ENCODE measurements at places on chromosomes 11 and 22.
A peak's percentile ranks its signal among the peaks of the same experiment; 100 is the strongest.

GRCh38 chr22:50104141-50104544 lies 14.3 kb downstream of the MOV10L1 start:
- DNase-seq, result no peak

GRCh38 chr11:45089251-45089650 lies 57.2 kb upstream of the PRDM11 start:
- DNase-seq, result no peak

DNA sequence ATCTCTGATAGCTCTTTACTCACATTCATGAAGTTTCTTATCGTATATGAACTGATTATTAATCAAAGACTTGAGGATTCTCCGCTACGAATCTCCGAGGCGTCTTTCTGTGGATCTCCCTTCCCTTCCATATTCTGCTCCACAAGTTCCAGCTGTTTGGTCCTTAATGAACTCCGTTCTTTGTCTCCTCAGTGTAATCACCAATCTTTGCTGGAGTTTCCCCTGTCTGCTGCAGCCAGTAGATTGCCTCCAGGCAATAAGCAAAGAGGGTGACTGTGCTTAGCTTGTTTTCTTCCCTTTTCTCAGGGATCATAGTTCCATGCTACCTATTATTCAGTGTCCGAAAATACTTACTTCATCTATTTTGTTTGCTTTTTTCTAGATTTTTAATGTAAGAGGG lies 169.6 kb upstream of the FOLH1 start:
- DNase-seq, result no peak

DNA sequence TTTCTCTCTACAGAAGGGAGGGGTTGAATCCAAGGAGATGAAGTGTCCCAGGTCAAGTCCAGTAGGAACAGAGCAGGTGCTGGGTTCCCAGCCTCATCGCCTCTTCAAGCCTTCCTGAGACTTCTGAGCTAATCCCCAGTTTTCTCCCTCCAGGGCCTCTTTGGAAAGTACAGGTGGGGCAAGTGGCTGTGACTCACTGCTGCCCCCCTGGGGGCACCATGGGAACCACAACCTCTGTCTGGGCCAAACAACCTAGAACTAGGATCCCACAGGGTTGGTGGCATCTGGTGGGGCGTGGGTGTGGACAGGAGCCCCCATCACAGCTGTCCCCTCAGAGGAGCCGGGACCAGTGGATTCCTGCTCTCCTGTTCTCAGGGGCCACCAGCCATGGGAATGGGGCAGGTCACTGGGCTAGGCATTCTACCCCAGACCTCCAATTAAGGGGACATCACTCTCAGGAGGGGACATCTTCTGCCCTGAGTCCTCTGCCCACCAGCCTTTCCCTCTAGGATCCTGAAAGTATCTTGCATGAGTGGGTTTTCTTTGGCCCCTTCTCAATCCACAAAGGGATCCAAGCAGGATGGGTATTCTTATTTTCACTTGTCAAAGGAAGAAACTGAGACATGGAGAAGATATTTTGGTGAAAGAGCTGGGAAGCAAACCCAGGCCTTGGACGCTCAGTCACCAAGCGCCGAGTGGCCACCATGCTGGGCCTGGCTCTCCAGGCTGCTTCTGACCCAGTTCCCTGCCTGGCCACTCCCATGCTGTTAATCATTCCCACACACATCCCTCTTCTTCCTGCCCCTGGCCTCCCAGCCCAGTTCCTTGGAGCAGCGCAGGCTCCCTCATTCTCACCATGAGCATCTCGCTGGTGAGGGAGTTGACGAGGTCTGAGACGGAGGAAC lies 23.8 kb downstream of the LRRC10B start:
- DNase-seq, result peak; percentile 39

DNA sequence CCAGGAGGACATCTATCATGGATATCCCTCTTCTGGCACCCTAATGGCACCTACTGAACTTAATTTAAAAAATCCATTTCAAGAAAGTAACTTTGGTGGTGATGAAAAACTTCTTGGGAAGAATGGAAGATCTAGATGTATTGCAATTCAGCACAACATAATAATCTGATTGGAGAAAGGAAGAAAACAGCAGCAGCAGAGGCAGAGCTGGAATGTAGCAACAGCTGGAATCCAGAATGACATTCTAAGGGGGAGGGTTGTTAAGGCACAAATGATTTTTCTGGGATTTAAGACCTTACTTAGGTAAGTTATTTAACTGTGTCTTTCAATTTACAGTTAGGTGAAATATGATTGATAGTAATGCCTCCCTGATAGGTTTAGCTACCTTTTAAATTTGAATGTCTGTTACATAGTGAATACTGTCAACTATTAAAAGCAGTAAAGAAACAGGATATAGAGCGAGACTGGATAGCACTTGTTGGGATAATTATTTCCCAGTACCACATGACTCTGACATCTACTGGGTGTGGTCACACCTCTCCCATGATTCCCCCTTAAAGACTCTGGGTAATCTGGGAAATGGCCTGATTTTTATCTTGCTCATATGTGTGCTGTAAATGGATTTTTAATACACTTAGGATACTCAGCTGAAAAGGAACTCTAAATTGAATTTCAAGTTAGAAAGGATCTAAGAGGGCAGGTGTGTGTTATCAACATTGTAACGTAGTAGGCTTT lies 11.7 kb downstream of the CAPRIN1 start:
- no peak for DNase-seq

DNA sequence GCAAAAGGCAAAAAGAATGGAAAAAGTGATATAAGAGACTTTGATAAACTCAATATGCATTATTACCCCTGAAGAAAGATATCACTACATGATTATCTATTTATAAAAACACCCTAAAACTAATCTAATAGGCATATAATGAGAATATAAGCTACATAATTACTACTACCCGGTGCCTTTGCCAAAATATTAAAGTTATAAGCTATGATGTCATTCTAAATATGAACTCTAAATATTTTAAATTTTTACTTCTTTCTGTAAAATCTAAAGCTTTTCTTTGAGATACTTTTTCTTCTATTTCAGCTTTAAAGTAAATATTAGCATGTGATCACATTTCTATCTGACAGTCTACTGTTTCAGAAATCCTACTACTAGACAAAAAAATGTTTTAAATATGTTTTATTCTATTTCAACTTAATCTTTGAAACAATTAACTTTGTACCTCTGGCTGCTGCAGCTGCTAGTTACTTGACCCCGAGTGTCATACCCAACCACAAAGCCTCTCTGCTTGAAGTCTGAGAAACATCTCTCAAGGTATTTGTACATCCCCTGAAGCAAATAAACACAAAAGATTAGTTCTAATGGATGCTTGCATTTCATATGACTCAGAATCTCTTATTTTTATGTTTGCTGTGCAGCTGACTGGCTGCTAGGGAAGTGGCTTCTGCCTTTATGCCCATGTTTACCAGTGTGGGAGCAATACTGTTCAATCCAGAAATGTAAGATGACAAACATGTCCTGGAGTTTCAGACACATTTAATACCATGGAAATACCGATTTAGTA lies 26.8 kb downstream of the PGM2L1 start:
- no peak for DNase-seq

- no peak for DNase-seq
Observed at GRCh38 chr22:24763872-24764485, 10.5 kb downstream of the PIWIL3 start.

- no peak for DNase-seq
Observed at GRCh38 chr22:20156042-20156389, 5.2 kb upstream of the CCDC188 start.

- DNase-seq, result no peak
Observed at GRCh38 chr11:86769219-86769618, 31.1 kb upstream of the PRSS23 start.

DNA sequence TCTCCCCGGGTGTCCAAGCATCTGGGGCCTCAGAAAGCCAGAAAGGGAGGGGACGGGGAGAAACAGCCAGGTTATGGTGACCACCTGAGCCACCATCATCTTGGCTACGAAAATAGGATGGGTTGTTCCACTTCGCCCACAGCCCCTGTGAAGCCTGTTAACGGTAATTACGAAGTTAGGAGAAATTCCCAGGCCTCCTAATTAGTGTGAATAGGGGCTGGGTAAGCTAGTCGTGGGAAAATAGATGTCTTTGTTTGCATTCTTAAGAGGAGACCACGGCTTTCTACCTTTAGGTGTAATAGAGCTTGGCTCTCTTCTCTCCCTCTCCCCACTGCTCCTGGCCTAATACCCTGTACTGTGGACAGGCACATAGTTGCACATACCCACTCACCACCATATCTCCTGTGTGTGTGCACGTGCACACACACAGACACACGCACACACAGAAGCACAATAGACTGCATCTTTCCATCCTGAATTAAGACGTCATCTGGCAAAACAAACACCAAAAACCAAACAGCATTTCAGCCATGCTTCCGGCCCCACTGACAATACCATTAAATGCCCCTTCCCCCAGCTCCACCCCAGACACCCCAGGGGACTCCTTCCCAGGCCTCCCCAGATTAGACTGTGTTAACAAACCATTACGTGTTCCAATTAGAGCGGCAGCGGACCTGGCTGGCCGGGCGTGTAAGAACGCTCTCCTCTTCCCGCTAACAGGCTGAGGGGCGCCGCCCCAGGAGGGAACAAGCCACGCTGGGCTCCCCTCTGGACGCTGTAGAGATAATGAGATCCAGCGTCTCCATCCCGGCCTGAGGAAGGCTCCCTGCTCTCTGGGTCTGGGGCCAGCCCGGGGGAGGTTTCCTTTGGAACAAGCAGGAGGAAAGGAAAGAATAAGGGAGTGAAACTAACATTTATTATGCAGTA lies 72.8 kb downstream of the TP53I11 start:
- DNase-seq, result no peak

- no peak for DNase-seq
Observed at GRCh38 chr22:19832476-19833108, 22.1 kb downstream of the GNB1L start.

DNA sequence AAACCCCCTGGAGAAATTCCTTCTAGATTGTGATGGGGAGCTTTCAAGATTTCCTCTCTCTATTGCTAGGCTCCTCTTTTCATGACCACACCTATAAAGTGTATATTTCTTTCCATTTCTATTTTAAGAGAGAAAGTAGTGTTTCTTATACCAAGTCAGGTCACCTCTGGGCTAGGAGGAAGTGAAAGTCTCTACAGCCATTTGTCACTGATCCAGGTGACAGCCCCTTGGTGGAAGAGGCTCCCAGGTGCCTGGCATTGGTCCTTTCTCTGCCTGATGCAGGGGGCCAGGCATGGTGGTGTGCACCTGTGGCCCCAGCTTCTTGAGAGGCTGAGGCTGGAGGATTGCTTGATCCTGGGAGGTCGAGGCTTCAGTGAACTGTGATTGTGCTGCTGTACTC lies 64.7 kb downstream of the DHCR7 start:
- DNase-seq, result no peak

- DNase-seq, result no peak
Observed at GRCh38 chr11:117170210-117170609, 8.3 kb upstream of the SIDT2 start.

DNA sequence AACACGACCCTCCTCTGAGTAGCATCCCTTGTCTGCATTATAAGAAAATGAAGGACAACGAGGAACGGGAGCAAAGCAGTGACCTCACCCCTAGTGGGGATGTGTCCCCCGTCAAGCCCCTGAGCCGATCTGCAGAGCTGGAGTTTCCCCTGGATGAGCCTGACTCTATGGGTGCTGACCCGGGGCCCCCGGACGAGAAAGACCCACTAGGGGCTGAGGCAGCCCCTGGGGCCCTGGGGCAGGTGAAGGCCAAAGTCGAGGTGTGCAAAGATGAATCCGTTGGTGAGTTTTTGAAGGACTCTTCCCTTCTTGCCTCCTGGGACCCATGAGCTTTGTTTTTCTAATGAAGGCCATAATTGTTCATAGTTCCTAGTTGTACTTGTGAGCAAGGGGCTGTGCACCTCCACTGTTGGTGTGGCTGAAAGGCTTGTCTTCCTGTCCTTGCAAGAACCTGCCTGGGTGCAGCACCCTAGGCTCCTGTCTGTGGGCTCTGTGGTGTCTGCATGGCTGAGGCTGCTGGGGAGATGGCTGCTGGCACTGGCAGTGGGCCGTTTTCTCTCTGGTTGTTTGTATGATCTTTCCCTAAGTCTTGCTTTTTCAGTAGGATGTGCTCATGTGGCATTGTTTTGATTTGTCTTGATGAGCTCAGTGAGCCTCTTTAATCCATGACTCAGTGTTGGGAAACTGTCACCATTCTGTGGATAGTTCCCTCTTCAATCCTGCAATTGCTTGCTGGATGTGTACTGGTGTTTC lies 10.1 kb downstream of the DGCR8 start:
- no peak for DNase-seq

- DNase-seq, result no peak
Observed at GRCh38 chr11:12841946-12842630, 167.0 kb upstream of the RASSF10 start.

DNA sequence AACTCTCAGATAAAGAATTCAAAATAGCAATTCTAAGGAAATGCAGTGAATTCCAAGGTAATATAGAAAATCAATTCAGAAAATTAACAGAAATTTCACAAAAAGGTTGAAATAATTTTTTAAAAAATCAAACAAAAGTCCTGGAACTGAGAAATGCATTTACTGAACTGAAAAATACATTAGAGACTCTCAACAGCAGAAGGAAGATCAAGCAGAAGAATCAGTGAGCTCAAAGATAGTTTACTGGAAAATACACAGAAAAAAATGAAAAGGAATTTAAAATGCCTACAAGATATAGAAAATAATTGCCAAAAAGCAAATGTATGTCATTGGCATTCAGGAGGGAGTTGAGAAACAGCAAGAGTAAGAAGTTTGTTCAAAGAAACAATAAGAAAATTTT lies 107.3 kb downstream of the BUD13 start:
- no peak for DNase-seq

DNA sequence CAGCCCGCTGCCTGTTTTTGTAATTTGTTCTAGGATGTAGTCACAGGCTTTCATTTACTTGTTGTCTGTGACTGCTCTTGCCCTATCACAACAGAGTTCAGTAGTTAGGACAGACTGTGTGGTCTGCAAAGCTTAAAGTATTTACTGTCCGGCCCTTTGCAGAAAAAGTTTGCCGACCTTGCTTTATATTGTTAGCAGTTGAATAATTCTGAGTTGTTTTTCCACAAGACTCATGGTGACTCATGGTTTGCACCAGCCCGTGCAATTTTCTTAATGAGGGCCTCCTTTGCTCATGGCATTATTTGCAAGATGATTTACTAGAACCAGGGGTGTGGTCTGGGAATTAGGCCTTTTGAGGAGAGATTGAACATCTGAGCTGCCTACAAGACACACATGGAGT lies 110.6 kb downstream of the SCN3B start:
- no peak for DNase-seq

DNA sequence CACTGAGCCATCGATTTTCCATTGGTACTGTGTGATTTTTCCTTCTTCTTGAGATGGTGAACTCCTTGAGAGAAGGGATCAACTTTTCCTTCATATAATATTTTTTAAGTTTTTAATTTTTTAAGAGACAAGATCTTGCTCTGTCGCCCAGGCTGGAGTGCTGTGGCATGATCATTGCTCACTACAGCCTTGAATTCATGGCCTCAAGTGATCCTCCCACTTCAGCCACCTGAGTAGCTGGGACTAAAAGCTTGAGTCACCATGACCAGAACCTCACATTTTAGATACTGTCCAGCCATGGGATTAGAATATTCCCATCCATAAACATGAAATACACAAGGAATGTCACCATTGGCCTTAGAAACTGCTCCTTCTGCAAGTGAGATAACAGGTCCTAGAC lies 66.9 kb upstream of the CHRM4 start:
- no peak for DNase-seq

- DNase-seq, result no peak
Observed at GRCh38 chr22:50720301-50721256, 17.4 kb upstream of the ACR start.

- DNase-seq, result peak; percentile 63
Observed at GRCh38 chr11:44680982-44681597, 45.7 kb upstream of the TSPAN18 start.

Measured in CD4-positive, alpha-beta T cell treated with Interleukin-2 at 100 ng/mL for 4 hours (primary cell).